ENCODE measurements at places on chromosomes 7 and 10.

DNA sequence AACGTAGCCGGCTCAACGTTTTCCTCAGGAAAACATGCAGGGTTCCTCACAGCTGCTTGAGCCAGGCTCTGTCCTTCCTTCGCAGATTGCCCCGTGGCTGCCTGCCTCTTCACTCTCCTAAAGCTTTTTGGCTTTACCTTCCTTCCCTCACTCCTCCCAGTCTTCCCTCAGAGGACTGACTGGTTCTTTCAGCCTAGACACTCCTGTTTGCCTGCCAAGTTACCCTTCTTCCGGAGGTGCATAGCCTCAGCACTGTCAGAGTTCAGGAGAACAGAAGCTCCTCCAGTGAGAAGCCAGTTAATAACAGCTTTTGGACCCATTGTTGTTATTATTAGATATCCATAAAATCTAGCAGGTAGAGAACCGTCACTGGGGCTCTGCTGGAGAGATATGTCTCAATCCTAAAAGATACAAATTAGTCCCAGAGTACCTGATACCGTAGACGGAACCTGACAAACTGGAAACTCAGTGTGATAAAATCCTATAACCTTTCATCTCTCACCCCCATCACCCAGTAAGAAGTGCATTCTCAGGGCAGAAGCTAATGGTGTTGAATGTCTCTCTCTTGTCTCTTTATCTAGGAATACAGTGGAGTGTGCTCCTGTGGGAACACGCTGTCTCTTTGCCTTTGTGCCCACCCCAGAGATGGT is 79.6 kb downstream of the SND1 start:
- no peak for DNase-seq

DNA sequence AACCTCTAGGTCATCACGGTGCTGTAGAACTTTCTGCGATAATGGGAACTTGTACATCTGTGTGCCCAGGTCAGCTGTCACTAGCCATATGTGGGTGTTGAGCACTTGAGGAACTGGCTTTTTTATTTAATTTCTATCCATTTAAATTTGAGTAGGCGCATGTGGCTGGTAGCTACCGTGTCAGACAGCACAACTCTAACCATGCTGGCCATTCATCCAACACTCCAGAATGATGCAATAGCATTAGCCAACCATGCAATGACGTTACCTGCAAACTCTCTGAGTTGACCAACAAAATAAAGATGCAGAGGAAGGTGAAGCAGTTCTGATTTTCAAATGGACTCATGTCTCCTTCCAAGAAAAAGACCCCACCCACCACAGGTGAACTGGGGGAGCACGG is 24.4 kb upstream of the CHST15 start:
- DNase-seq, result no peak

GRCh38 chr7:12281038-12281437 is 69.9 kb downstream of the TMEM106B start:
- no peak for DNase-seq

DNA sequence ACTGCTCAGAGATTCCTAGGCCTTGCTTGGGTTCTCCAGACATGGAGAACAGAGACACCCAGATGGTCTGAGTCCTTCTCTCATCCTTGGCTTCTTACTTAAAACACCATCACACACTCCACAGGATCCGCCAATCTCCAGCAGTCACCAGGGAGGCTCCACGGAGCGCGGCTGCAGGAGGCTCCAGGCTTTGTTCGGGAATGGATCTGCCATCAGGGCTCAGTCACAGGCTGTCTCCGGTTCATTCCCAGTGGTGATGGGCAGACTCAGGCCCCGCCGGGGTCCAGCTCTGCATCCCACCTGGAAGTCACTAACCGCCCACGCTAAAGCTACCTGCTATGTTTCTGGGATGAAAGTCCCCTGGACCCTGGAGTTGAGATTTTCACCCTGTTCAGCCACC is 312.9 kb downstream of the TCERG1L start:
- DNase-seq, result no peak

- no peak for DNase-seq
These were observed 16.3 kb upstream of the HNRNPH3 start for GRCh38 chr10:68315582-68315981.

- no peak for DNase-seq
These were observed 109.3 kb upstream of the TCERG1L start for GRCh38 chr10:131420867-131421266.

- no peak for DNase-seq
These were observed 56.2 kb upstream of the NPY start for GRCh38 chr7:24227603-24228359.

GRCh38 chr7:152876749-152877148 is 117.2 kb downstream of the ACTR3B start:
- DNase-seq, result no peak

DNA sequence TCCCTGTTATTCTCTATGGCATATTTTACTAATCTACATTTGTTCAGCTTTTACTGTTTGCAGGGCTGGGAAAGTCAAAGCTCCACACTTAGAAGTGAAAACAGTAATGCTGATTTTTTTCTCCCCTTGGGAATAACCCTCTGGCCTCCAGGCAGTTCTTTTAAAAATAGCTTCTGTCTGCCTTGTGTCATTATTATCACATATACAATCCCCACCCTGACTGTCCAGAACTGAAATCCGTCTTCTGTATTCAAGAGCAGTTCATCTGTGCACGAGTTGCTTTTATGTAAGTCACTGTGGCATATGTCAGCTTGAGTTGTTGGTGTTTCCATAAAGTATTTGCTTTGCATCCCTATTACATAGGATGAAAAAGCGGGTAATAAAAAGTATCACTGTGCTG is 1221.1 kb upstream of the CELF2 start:
- no peak for DNase-seq

DNA sequence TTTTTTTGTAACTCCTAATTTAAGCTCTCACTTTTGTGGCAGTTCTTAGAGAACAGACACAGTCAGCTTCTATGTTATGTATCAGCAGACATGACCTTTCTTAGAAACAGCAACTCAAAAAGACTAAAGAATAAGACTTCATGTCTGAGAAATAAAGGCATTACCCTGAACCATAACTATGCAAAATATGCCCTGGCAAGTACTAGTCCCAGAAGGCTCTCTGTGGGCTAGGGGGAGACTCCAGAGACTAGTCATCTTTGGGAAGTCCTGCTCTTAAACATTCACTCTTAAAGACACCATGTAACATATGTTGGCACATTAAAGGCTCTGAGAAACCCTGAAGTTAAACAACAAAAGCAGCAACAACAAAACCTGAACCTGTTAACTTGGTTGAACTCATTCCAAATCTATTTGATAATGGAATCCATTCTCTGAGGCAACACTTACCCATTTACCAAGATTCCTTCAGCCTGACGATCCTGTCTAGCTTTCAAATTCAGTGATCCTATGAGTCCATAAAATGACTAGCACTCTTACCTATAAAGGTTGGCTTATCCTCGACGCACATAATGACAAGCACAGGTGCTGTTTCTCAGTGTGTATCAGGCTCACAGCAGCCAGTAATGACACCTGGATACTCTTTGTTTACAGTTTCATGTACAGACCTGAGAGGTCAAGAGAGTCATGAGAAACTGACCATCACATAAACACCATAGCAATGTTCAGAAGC is 62.3 kb downstream of the OSBPL3 start:
- no peak for DNase-seq

DNA sequence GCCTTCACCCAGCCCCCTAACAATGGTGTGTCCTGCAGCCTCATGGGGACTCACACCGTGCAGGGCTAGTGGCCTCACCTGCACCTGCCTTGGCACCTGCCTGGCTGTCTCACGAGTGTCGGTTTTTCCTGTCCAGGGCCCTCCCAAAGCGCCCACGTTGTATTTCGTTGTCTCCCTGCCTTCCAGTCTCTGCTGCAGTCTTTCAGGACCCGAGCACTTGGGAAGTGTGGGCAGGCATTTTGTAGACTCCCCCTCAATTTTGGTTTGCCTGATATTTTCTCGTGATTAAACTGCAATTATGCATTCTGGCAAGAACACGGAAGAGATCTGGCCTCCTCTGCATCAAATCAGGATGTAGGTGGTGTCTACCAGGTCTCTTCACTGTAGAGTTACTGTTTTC is 17.9 kb downstream of the BNIP3 start:
- peak; percentile 66 for DNase-seq

DNA sequence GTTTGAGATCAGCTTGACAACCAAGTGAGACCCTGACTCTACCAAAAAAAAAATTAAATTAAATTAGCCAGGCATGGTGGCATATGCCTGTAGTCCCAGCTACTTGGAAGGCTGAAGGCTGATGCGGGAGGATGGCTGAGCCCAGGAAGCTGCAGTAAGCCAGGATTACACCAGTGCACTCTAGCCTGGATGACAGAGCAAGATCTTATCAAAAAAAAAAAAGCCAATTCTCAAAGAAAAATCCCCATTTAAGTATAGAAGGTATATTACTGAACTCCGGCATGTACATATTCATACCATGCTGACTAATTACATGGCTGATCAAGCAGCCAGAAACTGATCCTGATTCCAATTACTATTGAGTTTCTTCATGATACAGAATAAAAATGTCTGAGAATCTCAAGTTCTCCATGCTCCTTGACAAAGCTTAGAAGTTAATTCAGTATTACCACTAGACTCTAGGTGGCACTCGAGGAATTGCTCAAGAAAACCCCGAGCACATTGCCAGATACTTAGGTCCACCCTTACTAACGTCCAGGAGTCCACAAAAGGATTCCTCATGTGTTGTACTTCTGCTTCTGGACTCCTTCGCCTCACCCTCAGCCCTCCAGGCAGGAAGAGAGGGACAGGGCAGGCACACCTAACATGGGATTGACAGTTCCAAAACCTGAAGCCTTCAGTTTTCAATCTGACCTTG is 148.9 kb downstream of the PARD3 start:
- peak; percentile 40 for DNase-seq

GRCh38 chr7:158238616-158239289 is 348.9 kb downstream of the PTPRN2 start:
- no peak for DNase-seq

GRCh38 chr7:70935311-70935710 is 196.6 kb upstream of the GALNT17 start:
- no peak for DNase-seq

- DNase-seq, result peak; percentile 39
These were observed 190.8 kb downstream of the ADARB2 start for GRCh38 chr10:1546431-1547110.

DNA sequence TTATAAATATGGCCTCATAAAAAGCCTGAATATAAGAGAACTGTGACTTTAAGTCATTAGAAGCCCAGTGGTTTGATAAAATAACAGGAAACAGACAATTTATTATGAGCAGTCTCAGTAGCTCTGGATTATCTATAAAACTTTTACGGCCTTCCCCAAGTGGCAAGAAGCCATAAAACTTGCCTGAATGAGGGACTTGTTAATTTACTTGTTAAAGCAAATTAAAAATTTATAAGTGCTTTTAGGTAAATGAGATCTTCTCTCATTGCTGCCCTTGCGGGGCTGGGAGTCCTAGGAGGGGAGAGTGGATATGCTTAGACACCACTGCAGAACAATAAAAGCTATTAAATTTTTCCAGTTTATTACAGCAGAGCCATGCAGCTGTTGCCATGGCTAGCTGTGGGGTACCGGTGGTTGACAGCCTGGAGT is 499.9 kb downstream of the AUTS2 start:
- no peak for DNase-seq

GRCh38 chr10:35523670-35524225 is 81.4 kb upstream of the GJD4 start:
- DNase-seq, result no peak

DNA sequence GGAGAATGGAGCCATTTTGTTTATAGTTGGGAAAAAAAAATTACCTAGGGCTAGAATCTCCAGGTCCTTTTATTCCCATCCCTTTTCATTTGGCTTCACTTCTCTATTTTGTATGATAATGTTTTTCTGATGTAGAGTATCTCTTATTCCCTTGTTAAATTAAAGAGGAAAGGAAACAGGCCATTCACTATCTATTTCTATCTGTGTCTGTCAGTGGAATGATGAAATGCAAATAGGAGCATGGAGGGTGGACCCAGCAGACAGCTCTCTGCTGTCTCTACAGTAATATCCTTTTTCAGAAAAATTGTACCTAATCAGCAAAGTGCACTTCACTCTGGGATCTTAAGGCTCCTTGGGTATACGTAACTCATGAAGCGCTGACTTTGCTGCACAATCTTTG is 136.0 kb downstream of the SRI start:
- no peak for DNase-seq

GRCh38 chr10:88086187-88086960 is 222.9 kb downstream of the PTEN start:
- no peak for DNase-seq

DNA sequence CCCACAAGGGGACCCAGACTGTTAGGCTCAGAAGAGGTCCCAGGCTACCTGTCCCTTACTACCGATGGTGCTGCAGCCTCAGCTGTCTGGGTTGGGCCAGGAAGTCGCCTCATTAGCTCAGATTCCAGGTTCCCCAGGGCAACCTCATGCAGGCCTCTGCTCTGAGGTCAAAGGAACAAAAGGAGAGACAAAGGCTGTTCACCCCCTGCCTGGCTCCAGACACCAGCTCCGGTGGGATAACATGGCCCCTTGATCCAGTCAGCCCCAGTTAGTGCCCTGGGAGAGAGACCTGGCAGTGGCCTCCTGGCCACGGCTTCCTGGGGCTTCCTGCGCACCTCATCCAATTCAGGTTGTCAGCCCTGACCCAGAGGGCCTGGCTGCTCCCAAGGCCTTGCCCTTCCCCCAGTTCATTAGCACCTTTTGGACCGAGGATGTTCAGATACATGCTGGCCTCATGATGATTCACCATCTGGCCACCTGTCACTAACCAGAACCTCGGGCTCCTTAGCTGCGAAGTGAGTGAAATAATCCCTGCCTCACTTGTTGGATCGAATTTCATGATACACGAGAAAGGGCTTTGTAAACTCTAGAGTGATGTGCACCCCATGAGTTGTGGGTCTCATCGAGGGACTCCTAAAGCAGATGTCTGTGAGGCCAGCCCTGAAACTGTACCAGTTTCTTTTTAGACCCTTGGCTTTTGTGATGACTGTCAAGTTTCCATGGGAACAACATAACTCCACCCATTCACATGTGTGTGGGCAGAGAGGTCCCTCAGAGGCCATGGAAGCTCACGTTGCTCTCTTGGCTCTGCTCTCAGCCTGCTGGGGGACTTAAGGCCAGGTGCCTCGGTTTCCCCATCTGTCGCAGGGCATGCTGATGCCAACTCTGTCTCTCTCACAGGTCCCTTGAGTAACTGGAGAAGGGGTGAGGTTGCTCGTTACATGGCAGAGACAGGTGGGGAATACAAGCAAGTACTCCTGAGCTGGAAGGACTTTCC is 79.5 kb upstream of the PCBD1 start:
- DNase-seq, result no peak
